Thyroid gland (tissue), 4 donors: ENCODE measurements at places on chromosomes 7 and 10. TPM values are rescaled to one million over a fixed set of nuclear protein-coding genes. Genes with fewer than 3 reads are reported as not detected.
A peak's percentile ranks its signal among the peaks of the same experiment; 100 is the strongest.

The PIP gene
- not detected for total RNA-seq

- peak overlapping the region; percentile 13 for H3K27ac ChIP-seq
- DNase-seq, result peak; percentile 19
- no peaks in the 10 kb centered on the region for H3K36me3 ChIP-seq
- no peak overlapping the region for H3K4me3 ChIP-seq
Measured at GRCh38 chr7:116802746-116803152, 59.6 kb upstream of the CAPZA2 start.

- H3K27ac ChIP-seq, result no peak overlapping the region
- no peak overlapping the region for H3K4me3 ChIP-seq
- no peaks in the 10 kb centered on the region for H3K4me1 ChIP-seq
- no peak for DNase-seq
- peaks cover 11% of the 10 kb centered on the region for H3K36me3 ChIP-seq
Measured at GRCh38 chr7:94403546-94403945, 8.9 kb downstream of the COL1A2 start.

- no peak overlapping the region for H3K27ac ChIP-seq
- H3K27me3 ChIP-seq, result no peaks in the 10 kb centered on the region
- no peaks in the 10 kb centered on the region for H3K4me1 ChIP-seq
- DNase-seq, result no peak
- H3K36me3 ChIP-seq, result no peaks in the 10 kb centered on the region
- H3K4me3 ChIP-seq, result no peak overlapping the region
Measured at GRCh38 chr7:78215199-78215598, 416.6 kb downstream of the PHTF2 start.

DNA sequence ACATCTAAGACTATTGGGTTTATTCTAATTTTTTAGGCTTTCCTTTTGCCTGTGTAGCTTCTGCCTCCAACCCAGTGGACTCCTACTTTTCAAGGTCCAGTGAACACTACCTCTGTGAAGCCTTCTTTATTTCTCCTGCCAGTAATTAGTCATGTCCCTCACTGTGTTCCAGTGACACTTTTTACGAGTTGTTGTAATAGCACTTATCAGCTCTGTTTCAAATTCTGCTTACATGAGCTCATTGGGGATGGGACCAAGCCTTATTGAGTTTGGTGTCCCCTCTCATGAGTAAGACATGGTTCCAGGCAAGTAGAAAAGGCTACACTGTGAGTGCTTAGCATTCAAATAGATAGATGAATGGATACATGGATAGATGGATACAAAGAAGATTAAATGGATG is 184.6 kb downstream of the HIBADH start:
- H3K27ac ChIP-seq, result no peak overlapping the region
- no peaks in the 10 kb centered on the region for H3K36me3 ChIP-seq
- H3K27me3 ChIP-seq, result no peaks in the 10 kb centered on the region
- H3K4me3 ChIP-seq, result no peak overlapping the region
- no peak for DNase-seq

- no peaks in the 10 kb centered on the region for H3K36me3 ChIP-seq
- no peaks in the 10 kb centered on the region for H3K27me3 ChIP-seq
- H3K4me1 ChIP-seq, result no peaks in the 10 kb centered on the region
- no peak overlapping the region for H3K4me3 ChIP-seq
- no peak overlapping the region for H3K27ac ChIP-seq
Measured at GRCh38 chr7:27890205-27890849, 150.4 kb downstream of the TAX1BP1 start.

- H3K4me1 ChIP-seq, result peaks cover 19% of the 10 kb centered on the region
- DNase-seq, result no peak
- H3K4me3 ChIP-seq, result no peak overlapping the region
- H3K36me3 ChIP-seq, result no peaks in the 10 kb centered on the region
- peaks cover 21% of the 10 kb centered on the region for H3K27me3 ChIP-seq
Measured at GRCh38 chr10:102413053-102413705, 5.4 kb downstream of the PSD start.

The SLC18A3 gene
- total RNA-seq, result not detected

DNA sequence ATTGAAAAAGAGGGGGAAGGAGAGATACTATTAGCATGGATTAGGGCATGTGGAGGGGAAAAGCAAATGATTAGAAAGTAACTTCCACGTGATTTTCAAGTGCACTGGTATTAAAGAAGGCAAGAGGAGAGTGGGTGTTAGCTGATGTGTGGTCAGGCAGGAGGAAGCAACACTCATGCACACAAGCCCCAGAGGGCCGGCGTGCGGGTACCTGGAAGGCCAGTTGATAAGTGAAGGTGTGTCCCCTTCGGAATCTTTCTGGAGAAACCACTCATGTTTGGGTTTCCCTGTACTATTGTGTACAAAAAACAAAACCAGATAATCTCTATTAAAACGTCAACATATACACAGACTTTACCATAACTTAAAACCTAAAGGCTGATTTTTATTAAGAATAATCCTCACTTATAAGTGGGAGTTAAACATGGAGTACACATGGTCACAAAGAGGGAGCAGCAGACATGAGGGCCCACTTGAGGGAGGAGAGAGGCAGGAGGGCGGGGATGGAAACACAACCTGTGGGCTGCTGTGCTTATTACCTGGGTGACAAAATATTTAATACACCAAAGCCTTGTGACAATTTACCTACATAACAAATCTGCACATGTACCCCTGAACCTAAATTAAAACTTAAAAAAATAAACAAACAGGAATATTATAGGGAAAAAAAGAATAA is 98.9 kb downstream of the SVIL start:
- no peak overlapping the region for H3K4me3 ChIP-seq
- H3K36me3 ChIP-seq, result no peaks in the 10 kb centered on the region
- DNase-seq, result peak; percentile 20
- no peaks in the 10 kb centered on the region for H3K27me3 ChIP-seq
- H3K4me1 ChIP-seq, result peaks cover 25% of the 10 kb centered on the region

The BAG3 gene
- 46.6 TPM for total RNA-seq

DNA sequence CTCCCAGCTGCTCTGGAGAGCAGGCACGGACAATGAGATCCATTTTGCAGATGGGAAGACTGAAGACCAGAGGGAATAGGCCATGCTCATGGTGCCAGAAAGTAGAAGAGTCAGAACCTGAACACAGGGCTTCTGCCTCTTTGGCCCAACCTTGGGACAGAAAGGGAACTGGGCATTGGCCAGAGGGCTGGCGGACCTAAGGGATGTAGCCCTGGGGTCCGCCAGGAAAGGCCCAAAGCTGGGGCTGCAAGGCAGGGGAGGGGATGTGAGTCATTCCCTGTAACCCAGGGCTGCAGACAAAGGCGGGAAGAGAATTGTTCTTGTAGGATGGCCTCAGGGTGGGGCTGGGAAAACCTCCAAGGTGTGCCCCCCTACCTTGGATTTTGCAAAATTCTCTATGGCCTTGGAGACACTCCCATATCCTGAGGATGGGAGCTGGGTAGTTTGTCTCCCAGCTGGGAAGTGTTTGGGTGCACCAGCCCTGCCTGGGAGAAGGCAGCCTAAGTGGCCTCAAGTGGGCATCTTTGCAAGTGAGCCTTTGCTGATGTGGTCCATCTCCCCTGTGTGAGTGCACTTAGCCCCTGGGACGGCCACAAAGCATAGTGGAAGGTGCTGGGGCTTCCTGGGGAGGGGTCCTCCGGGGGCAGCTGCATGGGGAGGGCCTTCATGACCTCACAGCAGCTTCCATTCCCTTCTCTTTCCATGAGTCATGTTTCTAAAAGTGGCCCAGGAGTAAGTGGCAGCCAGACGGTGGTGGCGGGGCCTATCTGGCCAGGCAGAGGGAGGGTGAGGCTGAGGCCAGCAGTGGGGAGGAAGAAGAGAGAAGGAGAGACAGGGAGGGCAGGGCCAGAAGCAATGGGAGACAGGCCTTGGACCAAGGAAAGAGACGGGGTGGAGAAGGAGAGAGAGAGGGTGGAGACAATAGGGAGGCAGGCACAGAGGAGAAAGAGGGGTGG is 9.2 kb downstream of the AQP1 start:
- no peak overlapping the region for H3K4me3 ChIP-seq
- H3K27me3 ChIP-seq, result no peaks in the 10 kb centered on the region
- peaks cover 7% of the 10 kb centered on the region for H3K4me1 ChIP-seq
- H3K36me3 ChIP-seq, result no peaks in the 10 kb centered on the region

- H3K27ac ChIP-seq, result peak overlapping the region; percentile 77
- no peak for DNase-seq
- H3K4me1 ChIP-seq, result peaks cover 19% of the 10 kb centered on the region
- H3K27me3 ChIP-seq, result no peaks in the 10 kb centered on the region
- peaks cover 5% of the 10 kb centered on the region for H3K36me3 ChIP-seq
- H3K4me3 ChIP-seq, result peak overlapping the region; percentile 97
Measured at GRCh38 chr7:92244808-92245486, 767 bp downstream of the KRIT1 start.
